ENCODE measurements at places on chromosomes 16 and 17. TPM values are rescaled to one million over a fixed set of nuclear protein-coding genes. Genes with fewer than 3 reads are reported as not detected.

DNA sequence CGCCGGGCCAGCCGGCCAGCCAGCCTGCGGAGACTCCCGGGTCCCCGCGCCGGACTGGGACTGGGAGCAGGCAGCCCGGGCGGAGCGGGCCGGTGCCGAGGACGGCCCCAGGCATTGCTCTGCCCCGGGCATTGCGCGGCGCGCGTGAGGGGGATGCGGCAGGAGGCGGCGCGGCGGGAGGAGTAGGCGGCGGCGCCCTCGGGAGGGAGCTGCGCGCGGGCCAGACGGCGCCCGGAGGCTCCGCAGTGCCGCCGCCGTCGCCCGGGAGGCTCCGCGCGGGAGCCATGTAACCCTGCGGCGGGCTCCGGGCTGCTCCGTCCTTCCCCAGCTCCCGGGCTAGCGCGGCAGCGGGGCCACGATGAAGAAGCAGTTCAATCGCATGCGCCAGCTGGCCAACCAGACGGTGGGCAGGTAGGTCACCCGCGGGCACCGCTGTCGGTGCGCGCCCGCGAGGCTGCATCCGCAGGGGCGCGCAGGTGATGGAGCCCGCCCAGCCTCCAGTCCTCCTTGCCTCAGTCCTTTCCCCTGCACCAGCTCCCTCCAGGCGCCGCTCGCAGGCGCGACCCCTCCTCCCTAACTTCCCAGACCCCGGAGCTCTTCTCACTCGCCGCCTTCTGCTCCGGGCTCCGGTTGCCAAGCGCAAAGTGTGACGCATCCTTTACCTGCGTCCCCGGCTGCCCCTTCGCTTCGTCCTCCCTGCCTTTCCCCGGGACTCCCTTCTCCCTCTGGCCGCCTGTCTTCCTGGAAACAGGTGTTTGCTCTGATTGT lies at the start of gene ARHGAP44:
Gene ARHGAP44 (plus strand): TSS at position 18 of the 768 bp plus-strand sequence. CDS start 341 bp downstream, at position 359.
- no peaks in the 10 kb centered on the region for H3K4me1 ChIP-seq
- no peaks in the 10 kb centered on the region for H3K36me3 ChIP-seq
- peak within 1 kb of the TSS; percentile 57 for H3K4me3 ChIP-seq
- DNase-seq = peak; percentile 58
- no peak within 1 kb of the TSS for H3K27ac ChIP-seq

DNA sequence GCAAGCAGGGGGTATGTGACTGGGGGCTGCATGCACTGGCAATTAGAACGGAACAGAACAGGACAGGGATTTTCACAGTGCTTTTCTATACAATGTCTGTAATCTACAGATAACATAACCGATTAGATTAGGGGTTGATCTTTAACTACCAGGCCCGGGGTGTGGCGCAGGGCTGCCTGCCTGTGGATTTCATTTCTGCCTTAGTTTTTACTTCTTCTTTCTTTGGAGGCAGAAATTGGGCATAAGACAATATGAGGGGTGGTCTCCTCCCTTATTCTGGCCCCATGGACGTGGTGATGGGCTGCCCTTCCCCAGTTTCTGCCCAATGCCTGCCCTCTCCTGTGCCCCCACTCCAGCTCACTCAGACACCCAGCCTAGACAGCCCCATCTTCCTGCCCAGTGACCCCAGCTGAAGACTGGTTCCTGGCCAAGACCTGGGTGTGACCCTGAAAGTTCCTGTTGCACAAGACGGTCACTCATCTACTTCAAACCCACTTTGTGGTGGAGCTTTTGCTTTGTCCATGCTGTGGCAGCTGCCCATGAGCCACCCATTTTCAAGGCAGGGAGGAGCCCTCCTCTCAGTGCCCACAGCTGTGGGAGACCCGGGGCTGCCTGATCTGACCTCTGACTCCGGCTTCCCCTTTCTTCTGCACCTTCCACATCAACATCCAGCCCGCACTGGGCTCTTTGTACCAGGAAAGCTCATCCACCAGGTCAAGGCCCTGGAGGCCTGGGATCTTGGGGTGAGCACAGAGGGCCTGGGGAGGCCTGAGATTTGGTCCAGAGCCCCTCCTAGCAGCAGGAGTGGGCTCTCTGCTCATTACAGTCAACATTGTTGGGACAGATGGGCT lies 18.6 kb downstream of the ALOX12B start:
- no peak for DNase-seq
- no peak overlapping the region for H3K4me3 ChIP-seq
- H3K4me1 ChIP-seq = peaks cover 2% of the 10 kb centered on the region
- no peak overlapping the region for H3K27ac ChIP-seq

- no peak overlapping the region for H3K4me3 ChIP-seq
- H3K27me3 ChIP-seq = peaks cover 5% of the 10 kb centered on the region
- H3K4me1 ChIP-seq = peaks cover 2% of the 10 kb centered on the region
- DNase-seq = no peak
- H3K36me3 ChIP-seq = no peaks in the 10 kb centered on the region
These were observed 2.4 kb downstream of the CYGB start for GRCh38 chr17:76534831-76535732.

Gene NKD1
- 0.57 TPM for total RNA-seq

Measured in A673 (cell line).